AG08396 (cell line): ENCODE measurements at places on chromosomes 5 and 9.

- no peak for DNase-seq
Observed at GRCh38 chr9:72460342-72461312, 60.8 kb upstream of the TMC1 start.

- no peak for DNase-seq
Observed at GRCh38 chr9:15271403-15271802, 35.6 kb downstream of the TTC39B start.

DNA sequence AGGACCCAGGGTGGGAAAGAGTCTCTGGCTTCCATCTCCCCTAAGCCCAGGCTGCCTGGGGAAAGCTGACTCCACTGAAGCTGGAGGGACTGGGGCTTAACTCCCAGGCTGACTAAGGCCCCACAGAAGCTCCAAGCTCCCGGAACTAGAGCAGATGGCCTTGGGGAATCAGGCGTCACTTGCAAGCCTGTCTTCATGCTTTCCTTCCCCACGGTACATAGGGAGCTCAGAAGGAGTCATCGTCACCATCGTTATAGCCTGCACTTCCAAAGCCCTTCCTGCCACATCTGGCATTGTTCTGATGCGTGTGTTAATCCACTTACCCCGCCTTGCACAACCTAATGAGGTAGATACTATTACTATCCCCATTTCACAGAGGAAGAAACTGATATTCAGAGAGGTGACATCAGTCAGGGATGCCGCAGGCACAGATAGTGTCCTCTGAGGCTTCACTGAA lies 11.5 kb downstream of the AQP3 start:
- no peak for DNase-seq

- DNase-seq = no peak
Observed at GRCh38 chr5:169656125-169656901, 19.2 kb downstream of the DOCK2 start.

DNA sequence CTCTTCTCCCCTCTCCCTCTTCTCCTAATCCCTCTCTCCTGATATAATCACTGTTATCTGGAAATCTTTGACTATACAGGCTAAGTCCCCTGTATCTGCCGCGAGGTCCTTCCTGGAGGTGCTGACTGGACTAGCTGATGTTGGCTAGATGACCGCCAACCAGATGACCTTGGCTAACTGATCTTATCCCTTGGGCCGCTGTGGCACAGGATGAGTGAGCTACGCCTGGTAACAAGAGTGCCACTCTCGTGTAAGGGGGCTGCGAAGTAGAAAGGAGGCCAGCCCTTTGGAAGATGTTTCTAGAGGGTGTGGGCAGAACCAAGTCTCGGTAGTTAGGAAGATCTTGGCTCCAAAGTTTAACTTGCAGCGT lies 345 bp upstream of the PRRC1 start:
- no peak for DNase-seq

- no peak for DNase-seq
Observed at GRCh38 chr5:169251333-169252084, 49.4 kb downstream of the SLIT3 start.

- DNase-seq = no peak
Observed at GRCh38 chr5:126877602-126878001, 100.7 kb downstream of the LMNB1 start.

DNA sequence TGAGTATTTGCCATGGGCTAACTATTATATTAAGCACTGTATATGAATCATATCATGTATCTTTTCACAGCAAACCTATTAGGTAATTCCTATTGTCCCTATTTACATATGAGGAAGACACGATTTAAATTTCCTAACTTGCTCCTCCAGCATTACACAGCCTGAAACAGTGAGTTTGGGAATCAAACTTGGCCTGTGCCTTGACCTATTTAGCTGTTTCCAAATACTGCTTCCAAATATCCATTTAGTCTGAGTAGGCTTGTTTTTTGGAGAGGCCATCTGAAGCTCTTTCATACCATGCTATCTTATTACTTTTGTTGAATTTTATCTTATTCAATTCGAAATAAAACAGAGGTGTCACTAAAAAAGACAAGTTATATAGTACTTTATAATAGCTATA lies 447.3 kb upstream of the MPDZ start:
- no peak for DNase-seq

DNA sequence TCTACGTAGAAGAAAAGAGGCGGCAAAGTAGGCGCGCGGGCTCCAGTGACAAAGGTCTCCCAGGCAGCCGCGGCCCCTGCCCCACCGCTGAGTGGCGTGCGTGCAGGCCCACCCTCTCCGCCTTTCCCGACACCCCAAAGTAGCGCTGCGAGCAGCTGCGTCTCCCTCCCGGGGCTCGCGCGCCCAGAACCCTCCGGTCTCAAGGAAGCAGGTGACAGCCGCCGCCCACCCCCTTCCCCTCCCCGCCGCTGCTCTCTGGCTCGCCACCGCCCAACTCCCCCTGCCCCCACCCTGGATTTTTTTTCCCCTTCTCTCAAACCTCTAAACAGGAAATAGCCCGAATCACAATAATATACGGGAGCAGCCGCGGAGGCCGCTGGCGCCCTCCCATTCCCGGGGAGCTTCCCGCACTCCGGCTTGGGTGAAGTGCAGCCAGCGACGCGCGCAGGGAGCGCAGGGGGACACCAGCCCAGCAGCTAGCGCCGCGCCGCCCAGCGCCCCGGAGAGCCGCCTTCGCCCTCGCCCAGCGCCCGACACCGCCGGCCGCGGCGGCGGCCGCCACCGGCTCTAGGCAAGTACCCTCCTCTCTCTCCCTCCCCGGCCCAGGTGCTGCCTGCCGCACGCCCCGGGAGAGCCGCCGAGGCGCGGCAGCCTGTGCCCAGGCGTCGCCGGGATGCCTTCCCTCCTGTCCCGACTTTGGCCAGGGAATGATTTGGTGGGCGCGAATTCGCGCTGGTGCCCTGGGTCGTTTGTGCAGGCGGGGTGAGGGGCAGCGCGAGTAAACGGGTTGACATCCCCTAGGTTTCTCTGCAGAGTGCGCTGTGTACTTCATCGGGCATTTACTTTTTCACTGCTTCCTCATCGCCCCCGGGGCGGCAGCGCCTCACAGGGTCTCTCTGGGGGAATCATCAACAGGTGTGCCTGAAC lies 52.7 kb upstream of the TJP2 start:
- DNase-seq = peak; percentile 69

DNA sequence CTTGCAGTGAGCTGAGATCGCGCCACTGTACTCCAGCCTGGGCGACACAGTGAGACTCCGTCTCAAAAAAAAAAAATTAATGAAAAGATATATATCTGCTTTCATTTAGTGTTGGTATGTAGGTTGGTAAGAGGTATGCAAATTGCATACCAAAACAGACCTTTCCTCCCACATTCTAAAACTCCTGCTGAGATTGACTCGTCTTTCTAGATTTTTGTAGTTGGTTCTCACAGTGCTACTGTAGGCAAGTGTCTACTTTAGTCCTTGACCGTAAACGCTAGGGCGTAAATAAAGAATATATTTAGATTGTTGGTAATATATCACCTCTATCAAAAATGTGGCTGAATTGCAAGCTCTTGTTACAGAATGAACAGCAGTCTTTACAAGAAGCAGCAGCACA lies 445.9 kb downstream of the CHSY3 start:
- no peak for DNase-seq

DNA sequence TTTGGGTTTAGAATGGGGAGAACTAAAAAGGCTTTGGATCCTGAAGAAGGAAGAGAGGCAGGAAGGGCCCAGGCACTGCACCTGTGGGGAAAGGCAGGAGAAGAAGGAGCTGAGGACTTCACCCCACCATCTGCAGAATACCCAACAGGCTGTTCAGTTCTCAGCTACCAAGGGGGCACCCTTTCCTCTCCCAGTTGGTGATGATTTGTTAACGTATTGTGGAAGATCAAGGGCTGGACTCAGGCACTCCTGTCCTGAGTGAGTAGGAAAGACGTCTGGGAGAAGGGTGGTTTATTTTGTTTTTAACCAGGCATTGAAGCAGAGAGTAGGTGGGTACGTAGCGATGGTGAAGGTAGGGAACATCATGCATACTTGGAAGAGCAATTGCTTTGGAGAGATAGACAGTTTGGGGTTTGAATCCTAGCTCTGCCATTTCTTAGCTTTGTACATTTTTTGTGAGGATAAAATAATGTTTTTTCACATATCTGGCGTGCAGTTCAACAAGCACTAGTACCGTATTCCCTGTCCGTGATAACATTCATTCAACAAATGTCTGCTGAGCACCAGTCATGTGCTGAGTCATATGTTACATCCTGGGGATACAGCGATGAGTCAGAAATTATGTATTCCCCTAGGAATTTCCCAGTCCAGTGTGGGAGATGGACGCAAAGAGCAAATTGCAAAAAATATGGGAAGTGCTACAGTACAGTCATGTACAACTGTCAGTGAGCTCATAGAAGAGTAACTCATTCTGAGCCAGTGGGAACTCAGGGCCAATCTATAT lies 2.1 kb downstream of the MSANTD3 start:
- peak; percentile 90 for DNase-seq

DNA sequence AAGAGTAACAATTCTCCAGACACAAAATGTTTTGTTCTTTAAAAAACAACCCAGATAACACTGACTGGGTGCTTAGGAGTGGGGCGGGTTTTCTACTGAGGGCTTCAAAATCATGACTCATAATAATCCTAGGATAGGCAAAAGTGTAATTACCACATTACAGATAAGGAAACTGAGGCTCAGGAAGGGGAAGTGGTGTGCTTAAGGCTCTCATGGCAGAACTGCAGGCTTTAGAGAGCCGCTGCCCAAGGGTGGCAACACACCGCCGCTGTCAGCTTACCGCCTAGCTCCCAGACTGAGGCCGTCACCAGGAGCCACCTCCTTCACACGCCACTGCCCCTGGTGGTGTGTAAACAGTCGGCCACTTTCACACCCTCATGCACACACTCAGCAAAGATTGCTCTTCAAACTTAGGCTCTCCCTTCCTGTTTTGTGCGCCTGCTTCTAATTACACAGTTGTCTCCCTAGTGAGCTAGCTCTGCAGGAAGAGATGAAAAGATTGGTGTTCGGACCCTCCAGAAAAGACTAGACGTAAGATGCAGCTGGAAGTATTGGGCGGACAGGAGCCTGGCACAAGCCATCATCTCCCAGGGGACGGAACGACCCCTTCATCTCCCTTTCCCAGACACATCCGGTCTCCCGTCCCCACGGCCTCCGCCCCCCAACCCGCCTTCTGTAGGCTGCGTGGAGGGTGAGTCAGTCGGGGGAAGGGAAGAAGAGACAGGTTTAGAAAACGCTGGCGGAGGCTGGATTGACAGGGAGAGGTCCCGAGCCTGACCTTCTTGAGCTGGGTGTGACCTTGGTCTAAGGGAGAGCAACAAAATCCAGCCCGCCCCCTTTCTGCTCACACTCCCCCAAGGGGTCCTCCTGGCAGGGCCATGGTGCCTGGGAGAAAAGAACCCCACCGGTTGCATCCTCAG lies 162.7 kb downstream of the SYK start:
- DNase-seq = no peak

DNA sequence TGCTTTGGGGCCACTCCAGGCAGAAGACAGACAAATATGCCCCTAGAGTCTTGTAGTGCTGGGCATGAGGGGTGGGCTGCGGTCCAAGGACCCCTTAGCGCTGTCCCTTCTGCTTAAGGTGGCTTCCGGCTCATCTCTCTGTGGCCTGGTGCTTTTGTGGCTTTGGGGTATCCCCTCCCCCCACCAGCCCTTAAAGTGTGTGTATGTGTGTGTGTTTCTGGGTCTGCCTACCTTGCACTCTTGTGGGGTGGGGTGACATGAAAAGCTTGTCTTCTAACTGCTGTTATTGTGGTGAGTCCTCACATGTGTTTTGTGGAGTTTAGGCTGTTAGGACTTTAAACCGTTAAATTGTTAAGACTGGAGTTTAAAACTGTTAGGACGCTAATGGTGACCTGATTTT lies 23.6 kb downstream of the MARCHF6 start:
- DNase-seq = no peak

DNA sequence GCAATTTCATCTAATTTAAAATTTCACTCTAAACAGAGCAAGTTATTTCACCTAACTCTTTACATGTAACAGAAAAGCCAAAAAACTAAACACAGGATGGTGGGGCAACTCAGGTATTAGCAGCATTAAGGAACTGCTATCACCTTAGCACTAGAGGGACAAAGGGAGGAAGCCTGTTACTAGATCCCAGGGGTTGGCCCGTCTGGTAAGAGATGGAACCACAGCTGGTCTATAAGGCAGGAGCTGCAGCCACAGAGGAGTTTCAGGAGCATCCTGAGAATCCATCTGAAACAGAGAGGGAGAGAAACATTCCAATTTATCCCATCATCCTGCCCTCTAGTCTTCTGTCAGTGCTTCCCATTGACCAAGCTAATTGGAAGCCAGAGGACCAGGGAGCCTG lies 300.3 kb downstream of the MRPS30 start:
- no peak for DNase-seq

GRCh38 chr5:178785999-178786398 lies 55.5 kb upstream of the ZNF354A start:
- peak; percentile 39 for DNase-seq

GRCh38 chr5:1387059-1387755 lies 42.3 kb upstream of the CLPTM1L start:
- no peak for DNase-seq

DNA sequence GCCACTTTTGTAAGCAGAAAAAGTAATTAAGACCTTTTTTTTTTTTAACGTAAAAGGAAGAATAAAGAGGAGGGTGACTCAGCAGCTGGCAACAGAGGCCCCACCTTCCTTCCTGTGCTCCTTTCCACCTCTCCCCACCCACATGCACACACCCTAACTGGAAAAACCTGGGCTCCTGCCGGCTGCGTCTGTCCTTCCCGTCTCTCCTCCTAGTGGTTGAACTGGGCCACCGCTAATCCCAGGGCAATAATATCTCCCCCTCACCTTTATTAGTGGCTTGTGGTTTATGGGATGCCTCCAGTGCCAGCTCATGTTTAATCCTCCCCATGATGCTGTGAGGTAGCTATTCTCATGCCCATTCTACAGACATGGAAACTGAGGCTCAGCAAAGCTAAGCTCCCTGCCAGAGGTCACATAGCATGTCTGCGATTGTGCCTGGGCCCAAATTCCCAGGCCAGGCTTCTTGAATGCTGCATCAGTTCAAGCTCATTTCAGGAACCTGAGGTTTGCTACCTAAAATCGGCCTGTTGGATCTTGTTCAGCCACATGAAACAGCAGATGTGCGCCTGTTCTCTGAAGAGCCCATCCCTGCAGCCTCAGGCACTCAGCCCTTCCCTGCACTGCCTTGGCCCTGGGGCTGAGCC lies 60.9 kb upstream of the IL17B start:
- DNase-seq = no peak

- DNase-seq = peak; percentile 39
Observed at GRCh38 chr5:181052672-181053487, 12.8 kb downstream of the BTNL9 start.

GRCh38 chr9:114626415-114627020 lies 15.4 kb downstream of the TMEM268 start:
- no peak for DNase-seq

DNA sequence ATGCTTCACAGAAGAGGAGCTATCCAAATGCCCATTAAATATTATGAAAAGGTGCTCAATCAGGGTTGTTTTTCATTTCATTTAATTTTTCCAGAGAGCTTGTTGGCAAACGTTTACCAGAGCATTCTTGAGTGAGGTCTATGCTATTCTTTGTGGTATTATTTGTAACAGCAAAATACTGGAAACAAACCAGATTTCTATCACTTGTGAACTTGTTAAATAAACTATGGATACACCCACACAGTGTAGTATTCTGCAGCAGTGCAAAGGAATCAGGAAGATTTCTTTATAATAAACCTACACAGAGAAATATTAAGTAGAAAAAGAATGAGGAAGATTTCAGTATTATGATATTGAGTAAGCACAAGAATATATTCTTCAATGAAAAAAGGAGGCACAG lies 15.0 kb upstream of the SLC1A1 start:
- no peak for DNase-seq

GRCh38 chr5:53603009-53603687 lies 42.7 kb downstream of the NDUFS4 start:
- DNase-seq = peak; percentile 5

- peak; percentile 87 for DNase-seq
Observed at GRCh38 chr9:91727316-91727861, 222.6 kb downstream of the ROR2 start.

GRCh38 chr5:30574761-30575160 lies 618.7 kb upstream of the CDH6 start:
- no peak for DNase-seq
